ENCODE measurements at places on chromosomes 5 and 9.

GRCh38 chr9:103533318-103533717 is 538.2 kb downstream of the CYLC2 start:
- no peak for DNase-seq

GRCh38 chr5:14960120-14960462 is 88.5 kb upstream of the ANKH start:
- no peak for DNase-seq

- no peak for DNase-seq
Measured at GRCh38 chr9:94156348-94157049, 72.2 kb downstream of the PTPDC1 start.

DNA sequence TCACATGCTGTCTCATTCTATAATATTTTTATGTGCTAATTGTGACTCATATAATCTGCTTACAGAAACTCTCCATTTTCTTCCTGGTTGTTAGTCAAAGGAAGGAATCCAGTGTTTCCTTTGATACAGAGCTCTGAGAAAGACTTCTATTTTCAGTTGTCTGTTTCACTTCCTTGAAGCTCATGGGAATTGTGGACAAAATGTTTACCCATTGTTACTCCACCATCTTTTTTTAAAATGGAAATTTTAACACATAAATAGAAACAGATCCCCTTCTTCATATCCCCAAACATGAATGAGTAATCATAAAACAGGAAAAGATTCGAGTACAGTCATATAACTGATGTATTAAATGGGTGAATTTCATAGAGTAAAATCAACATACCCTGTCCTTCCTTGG is 42.0 kb upstream of the KCNN2 start:
- no peak for DNase-seq

- DNase-seq = no peak
Measured at GRCh38 chr5:44632344-44632743, 176.4 kb upstream of the MRPS30 start.

- DNase-seq = no peak
Measured at GRCh38 chr9:2192356-2192979, 177.3 kb downstream of the SMARCA2 start.

GRCh38 chr5:137624786-137625349 is 111.0 kb downstream of the KLHL3 start:
- no peak for DNase-seq

DNA sequence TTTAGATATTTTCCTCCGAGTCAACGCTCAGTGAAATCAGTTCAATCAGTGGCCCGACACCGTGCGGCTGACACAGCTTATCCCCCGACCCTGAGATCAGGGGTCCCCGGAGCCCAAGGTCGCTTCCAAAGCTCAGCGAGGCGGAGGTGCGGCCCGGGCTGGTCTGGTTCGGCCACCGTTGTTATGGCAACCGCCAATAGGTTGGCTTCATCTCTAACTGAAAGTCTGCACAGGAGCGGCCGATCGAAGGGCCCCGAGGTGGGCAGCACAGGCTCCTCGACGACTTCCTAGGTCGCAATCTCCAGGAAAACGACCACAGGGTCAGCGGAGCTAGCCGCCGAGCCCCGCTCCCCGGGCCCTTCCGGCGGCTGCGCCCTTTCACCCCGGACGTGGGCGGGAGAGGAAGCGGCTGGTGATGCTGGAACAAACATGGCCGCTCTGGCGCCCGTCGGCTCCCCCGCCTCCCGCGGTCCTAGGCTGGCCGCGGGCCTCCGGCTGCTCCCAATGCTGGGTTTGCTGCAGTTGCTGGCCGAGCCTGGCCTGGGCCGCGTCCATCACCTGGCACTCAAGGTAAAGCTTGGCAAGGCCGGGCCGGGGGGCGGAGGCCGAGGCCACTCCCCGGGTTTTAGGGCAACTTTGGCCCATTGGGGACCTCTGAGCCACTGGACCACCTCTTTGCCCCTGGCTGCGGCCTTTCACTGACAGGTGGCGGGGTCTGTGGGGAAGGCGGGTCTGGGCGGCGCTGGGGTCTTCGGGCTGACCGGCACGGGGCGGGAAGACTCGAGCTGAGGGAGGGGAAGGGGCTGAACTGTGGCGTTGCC is at the start of gene GPR107:
TSS of gene GPR107 (plus strand) at position 403 of the 821 bp plus-strand sequence. CDS start at position 430, 27 bp downstream.
- DNase-seq = no peak

DNA sequence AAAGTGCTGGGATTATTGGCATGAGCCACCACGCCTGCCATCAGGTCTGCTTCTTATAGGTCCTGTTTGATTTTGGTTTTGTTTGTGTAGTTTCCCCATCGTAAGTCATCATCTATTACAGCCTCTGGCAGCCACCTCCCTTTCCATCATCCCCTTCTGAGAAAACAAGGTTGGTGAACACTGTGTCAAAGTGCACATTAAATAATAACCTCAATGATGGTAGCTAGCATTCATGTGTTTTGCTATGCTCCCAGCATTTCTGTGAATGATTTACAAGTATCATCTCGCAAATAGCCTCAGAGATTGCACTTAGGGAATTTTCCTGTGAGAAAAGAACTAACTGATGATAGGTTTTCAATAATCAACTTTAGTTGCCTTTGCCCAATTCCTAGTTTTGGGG is 9.9 kb downstream of the PRUNE2 start:
- no peak for DNase-seq

DNA sequence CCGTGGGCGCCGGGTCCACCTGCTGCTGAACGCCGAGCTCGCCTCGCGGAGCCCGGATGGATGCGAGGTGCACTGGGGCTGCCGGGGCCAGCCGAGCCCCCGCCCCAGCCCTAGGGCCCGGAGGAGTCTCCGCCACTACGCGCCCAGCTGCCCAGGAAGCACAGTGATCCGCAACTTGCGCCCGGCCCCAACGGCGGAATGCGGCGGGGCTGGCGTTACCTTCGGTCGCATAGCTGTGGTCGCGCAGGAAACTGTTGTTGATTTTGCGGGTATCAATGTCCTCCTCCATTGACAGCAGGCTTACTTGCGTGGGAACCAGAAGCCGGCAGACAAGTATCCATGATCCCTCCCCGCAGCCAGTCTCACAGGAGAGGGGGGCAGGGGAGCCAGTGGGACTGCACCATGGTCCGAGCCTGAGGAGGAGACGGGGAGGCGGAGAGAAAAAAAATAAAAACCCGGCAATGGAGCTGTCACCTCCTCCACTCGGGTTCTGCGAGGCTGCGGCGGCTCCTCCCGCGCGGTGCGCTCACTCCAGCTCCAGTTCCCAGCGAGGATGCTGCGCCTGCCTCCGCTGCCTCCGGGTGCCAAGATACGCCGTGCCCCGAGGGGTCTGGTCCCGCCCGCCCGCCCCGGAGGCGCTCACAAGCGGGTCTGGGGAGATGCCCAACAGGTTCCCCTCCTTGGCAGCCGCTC is 628 bp downstream of the PPP2R2B start:
- DNase-seq = no peak

DNA sequence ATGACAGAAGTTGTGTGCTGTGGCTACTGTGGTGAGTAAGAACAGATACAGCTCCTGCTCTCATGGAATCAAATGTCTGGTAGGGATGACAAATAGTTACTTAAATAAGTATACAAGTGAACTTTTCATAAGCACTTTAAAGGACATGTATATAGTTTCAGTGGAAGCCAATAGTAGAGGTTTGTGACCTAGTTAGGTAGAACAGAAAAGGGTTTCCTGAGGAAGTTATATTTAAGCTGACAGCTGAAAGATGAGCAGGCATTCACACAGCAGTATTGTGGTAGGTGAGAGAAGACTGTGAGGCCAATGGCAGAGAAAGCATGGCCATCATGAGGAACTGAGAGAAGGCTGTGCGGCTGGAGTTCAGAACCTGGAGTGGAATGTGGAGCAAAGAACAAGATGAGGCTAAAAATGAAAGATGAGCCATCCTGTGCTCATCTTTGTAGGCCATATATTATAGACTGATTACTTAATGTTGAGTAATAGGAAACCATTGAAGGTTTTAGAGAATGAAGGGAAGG is 15.4 kb downstream of the FAM174A start:
- DNase-seq = no peak

- DNase-seq = no peak
Measured at GRCh38 chr5:168334695-168335094, 43.2 kb downstream of the WWC1 start.

DNA sequence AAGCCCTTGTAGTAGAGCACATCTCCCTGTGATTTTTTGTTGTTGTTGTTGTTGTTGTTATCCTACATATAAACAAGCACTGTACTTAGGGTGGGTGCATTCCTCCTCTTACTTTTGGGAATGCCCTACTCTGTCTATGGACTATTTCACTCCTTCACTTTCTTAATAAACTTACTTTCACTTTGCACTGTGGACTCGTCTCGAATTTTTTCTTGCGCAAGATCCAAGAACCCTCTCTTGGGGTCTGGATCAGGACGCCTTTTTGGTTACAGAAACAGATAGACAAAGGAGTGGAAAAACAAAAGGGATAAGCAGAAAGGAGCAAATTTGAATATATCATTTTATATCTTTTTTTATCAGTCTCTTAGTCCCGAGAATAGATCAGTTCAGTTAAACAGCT is 14.4 kb upstream of the PAIP1 start:
- no peak for DNase-seq

GRCh38 chr5:5234912-5235311 is 94.8 kb downstream of the ADAMTS16 start:
- no peak for DNase-seq

DNA sequence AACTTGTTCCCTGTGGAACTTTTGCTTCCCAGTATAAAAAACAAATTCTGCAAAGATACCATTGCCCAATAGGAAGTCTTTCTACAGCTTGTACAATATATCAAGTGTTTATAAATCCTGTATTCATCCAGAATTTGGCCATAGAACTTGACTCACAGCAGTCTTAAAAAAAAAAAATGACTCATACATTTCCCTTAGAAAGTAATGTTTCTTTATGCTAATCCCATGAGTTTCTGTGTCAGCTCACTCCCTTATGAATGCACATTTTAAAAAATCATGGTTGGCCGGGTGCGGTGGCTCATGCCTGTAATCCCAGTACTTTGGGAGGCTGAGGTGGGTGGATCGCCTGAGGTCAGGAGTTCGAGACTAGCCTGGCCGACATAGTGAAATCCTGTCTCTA is 89.3 kb upstream of the DMRT1 start:
- no peak for DNase-seq

DNA sequence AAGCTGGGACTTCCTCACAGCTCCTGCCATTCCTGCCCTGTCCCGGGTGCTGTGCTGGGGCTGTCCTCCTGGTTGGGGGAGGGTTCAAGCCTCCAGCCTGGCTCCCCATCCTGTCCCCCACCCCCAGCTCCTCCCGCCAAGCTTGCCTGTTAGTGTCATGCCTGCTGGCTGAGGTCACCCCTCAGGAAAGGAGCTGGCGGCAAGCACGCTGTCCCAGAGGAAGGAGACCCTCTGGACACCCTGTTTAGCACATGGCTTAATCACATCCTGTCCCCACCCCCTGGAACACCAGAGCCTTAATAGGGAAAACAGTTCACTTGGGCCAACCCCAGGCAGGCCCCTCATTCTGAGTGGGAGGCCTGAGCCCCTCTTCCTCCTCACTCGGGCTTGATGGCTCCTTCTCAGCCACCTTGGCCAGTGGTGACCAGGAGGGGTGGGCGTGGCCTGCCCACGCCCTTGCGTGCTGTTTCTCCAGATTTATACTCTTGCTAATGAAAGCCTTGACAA is 9.2 kb upstream of the PHYHD1 start:
- DNase-seq = no peak

DNA sequence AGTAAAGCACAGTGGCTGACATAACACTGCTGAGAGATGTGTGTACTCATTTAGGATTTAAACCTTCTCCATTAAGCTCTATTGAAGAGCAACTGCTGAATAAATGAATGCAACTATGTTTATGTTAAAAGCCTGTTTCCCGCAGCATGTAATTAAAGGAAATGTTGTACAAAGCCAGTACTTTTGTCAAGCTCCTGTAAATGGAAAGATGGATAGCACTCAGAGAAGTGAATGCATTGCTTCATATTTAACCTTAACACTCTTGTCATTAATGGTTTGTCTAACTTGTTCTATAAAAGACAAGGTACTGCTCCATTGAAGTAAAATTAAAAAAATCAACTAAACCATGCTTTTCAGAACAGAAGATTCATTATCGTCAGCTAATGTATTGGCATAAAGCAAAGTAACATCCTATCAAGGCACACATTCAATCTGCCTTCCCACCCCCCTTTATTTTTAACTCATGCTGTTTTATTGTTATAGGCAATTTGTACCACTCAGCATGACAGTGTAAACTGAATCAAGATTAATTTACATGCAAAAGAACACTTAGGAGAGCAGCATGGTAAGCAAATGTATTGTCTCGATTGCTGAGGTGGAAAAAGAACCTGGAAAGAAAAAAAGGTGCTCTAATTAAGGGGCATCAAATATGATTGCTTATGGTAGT is 240.9 kb upstream of the TBCA start:
- no peak for DNase-seq

DNA sequence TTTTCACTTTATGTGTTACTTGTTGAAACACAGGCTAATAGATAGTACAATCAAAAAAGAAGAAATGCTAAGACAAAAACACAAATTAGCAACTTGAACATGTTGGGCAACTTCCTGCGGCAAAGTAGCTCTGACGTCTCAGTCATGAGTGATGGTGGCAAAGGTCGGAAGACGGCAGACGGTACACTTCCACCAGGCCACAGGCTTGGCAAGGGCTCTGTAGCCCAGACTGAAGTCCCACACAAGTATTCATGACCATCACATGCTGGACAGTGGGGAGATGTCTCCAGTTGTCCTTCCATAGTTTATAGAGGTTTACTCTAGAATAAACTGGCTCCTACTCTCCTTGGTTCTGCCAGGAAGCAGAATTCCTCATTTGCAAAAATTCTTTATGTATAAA is 831.3 kb downstream of the MTRR start:
- no peak for DNase-seq

GRCh38 chr9:33661176-33661575 is 134.2 kb upstream of the PRSS3 start:
- no peak for DNase-seq

GRCh38 chr5:140041492-140042392 is 1.4 kb downstream of the NRG2 start:
- DNase-seq = no peak

DNA sequence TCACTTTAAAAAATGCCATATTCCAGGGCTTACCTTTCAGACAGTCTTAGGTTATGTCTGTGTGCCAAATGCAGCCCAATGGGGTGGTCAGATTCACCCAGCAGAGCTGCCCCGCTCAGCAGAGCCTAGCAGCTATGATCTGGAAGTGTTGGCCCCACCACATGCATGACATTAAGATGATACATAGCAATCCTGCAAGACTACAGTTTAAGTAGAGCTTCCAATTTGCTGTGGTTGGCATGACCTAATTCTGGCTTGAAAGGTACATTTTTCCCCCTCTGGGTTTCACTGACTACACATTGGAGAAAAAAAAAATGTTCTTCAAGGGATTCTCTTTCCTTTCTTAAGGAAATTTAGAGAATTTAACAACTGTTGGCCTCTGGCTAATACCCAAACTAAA is 22.5 kb downstream of the MEF2C start:
- DNase-seq = no peak

DNA sequence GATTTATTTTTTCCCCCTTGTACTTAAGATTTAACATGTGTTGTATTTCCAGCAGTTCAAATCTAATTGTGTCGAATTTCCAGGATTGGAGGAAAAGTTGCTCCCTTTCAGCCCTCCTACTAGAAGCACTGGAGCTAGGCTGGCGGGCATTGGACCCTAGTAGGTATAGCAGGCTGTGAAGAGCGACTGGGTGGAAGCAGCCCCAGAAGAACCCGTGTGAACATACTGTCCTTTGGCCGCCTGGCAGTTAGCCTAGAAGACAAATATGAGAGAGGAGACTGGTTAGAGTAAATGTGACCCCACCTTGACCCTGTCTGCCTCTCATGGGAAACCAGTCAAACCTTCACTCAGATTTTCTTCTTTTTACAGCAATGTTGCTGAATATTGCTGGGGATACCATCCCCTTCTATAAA is 13.9 kb downstream of the ALDOB start:
- no peak for DNase-seq

Data from stimulated activated CD4-positive, alpha-beta T cell treated with anti-CD3 and anti-CD28 coated beads, Interleukin-1b, Interleukin-23, amount 100 ng/mL, for 1 hour (primary cell).